ENCODE measurements at places on chromosomes 5 and 9.
A peak's percentile ranks its signal among the peaks of the same experiment; 100 is the strongest.

- DNase-seq, result no peak
These were observed 66.0 kb downstream of the GNAQ start for GRCh38 chr9:77965445-77966123.

DNA sequence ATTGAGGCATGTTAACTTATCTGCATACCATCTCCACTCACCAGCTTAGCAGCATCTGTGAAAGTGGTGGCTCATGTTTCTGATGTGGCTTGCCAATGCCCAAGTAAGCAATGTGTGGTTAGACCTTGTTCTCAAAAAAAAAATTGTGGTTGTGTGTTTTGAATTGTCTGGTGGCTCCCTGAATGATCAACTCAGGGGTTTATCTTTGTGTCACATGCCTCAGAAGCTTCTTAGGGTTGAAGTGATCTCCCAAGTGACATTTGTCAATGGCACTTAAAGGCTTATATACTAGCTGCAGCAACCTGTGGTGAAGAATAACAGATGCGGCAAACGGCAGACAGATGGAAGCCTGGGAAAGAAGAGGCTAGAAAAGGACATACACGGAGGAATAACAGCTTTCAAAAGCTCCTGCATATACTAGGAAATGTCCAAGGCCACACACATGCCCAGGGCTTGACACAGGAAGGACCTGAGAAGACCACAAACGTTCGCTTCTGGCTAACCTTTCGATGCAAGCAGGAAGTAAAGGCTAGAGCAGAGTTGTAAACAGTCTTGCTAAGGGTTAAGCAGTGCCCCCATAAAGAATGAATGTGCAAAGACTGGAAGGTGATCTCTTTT is 42.2 kb upstream of the FSD1L start:
- DNase-seq, result no peak

DNA sequence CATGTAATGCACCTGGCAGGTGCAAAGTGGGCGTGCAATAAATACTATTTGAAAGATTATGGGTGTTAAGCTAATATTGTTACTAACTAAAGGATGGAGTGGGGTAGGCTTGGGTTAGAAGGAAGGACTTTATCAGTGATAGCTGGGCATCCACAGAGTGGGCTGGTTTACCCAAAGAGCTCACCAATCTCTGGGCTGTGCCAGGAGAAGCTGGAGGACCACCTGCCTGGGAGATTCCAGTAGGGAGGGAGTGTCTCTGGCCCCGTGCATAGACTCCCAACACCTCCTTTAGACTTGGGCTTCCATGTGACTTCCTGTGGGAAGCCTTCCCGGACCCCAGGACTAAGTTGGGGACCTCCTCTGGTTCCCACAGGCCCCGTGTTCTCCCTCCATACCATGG is 5.6 kb upstream of the URM1 start:
- DNase-seq, result no peak

DNA sequence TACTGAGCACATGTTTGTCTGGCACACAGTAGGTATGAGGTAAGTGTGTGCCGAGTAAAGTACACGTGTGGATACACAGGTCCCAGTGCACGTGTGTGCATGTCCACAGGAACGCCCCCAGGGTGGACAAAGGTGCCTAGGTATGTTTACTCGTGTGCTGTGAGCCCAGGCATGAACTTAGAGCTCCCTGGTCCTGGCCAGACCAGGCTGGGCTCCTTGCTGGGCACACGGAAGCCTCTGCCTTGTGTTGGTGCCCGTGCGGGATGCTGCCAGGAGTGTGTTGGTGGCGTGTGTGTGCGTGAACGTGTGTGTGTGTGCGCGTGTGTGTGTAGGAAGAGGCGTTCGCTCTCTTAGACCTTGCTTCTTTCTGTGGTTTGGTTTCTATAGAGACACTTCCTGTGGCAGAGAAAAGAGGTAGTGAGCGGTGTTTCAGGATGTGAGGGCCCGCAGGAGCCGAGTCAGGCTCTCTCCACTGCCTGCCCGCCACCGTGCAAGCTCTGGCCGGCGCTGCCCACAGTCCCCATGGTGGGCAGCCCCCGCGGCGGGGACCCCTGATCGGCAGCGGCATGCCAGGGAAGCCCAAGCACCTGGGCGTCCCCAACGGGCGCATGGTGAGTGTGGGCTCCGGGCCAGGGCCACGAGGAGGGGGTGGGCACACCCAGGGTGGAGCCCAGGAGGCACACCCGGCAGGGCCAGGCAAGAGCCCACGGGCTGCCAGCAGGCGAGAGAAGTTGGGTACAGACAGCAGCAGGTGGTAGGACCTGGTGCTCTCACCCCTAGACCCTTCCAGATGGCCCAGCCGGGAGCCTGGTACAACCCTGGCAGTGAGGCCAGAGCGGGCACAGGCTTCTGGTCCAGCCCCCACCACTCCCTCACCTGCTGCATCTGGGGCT is at the start of gene RGS14:
RGS14 (plus strand) TSS at position 466 of the 893 bp plus-strand sequence; CDS start at position 567, 101 bp downstream.
- DNase-seq, result no peak

- peak; percentile 30 for DNase-seq
These were observed 9.9 kb downstream of the SNCB start for GRCh38 chr5:176620333-176620981.

DNA sequence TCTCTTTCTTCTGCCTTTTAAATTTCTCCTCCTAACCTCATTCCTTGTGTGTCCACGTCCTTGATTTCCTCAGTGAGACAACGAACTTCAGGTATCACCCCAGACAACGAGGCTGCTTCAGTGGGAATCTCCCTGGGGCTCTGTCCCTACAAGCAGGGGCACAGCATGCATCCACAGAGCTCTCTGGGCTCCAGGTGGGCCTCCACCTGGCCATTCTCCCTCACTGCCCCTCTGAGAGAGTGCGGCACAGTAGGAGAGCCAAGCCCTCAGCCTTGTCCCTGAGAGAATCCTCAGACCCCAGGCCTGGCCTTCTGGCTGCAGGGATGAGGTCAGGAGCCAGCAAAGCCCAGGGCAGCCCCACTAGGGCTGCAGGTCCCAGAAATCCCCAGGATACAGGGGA is 105.3 kb downstream of the LHFPL2 start:
- no peak for DNase-seq

DNA sequence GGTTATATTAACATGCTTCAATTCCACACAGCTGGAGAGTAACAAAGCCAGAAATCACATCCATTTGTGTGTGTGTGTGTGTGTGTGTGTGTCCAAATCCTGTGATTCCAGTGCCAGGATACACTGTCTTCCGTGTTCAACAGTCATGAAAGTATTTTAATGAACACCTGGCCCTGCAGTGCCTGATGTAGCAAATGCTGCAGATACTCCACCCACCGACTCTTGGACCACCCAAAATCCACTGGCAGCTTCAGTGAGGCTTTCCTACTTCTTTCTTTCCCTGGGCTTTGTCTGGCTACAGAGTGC is 13.1 kb upstream of the INSYN2B start:
- DNase-seq, result no peak

GRCh38 chr9:98790842-98791607 is 5.3 kb downstream of the ANKS6 start:
- peak; percentile 97 for DNase-seq
